ENCODE measurements at places on chromosomes 11 and 22.

DNA sequence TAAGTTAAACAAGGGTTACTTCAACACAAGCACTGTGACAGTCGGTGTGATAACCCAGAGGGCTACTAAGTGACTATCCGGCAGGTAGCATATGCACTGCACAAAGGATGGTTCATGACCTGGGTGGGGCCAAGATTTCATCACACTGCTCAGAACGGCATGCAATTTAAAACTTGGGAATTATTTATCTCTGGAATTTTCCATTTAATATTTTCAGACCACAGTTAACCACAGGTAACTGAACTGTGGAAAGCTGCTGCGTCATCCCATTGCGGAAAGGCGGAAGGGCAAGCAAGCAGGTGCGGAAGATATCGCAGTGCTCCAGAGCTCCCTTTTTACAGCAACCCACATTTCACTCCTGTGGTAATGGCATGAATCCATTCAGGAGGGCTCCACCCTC is 540.8 kb downstream of the INSC start:
- DNase-seq: no peak

- DNase-seq: no peak
These were observed 59.1 kb downstream of the IGLL1 start for GRCh38 chr22:23520863-23521440.

GRCh38 chr11:117484156-117484555 is 156.5 kb downstream of the CEP164 start:
- no peak for DNase-seq

DNA sequence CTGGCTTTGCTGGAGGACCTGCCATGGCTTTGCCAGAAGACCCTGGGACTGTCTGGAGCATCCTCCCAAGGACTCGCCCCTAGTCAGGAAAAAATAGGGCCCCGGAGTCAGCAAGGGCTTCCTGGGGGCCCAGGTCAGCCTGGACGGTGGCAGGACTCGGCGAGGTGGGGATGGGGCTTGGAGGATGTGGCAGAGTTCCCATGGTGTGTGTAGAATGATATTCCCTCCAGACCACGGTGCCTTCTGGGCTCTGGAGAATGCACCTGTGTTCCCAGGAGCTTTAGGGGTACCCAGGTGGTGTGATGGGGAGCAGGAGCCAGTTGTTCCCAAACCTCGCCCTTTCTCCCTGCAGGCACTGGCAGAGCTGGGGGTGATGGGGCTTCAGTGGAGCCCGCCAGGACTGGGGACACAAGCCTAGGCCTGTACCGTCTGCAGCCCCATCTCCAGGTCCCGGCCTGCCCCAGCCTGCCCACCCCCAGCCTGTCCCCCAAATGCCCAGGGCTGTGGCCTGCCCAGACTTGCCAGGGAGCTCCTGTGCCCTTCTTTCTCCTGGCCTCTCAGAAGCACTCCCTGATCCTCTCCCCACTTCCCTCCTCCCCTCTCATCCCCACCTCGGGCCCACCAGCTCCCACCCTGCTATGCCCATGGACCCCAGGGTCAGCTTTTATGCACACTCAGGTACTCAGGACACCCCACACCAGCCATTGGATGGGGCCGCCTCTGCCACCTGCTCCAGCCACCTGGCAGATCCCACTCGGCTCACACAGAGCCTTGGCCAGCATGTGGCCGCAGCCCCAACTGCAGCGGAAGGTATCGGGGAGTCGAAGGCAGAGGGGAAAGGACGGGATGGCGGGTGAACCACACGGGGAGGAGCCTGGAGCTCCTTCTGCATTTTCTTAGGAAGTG is 82.1 kb downstream of the CDKN1C start:
- no peak for DNase-seq

All from GM19239 (cell line).